ENCODE measurements at places on chromosomes 16 and 17.

- H3K27me3 ChIP-seq = no peaks in the 10 kb centered on the region
- no peak overlapping the region for H3K4me3 ChIP-seq
- H3K4me1 ChIP-seq = no peaks in the 10 kb centered on the region
- H3K27ac ChIP-seq = no peak overlapping the region
Observed at GRCh38 chr16:19914877-19915276, 30.2 kb upstream of the GPRC5B start.

- no peaks in the 10 kb centered on the region for H3K27me3 ChIP-seq
- no peak overlapping the region for H3K4me3 ChIP-seq
- H3K36me3 ChIP-seq = no peaks in the 10 kb centered on the region
- DNase-seq = no peak
Observed at GRCh38 chr17:37052450-37052849, 103.7 kb downstream of the AATF start.

- no peak overlapping the region for H3K27ac ChIP-seq
- no peaks in the 10 kb centered on the region for H3K27me3 ChIP-seq
- H3K4me3 ChIP-seq = no peak overlapping the region
- no peaks in the 10 kb centered on the region for H3K4me1 ChIP-seq
- no peak for DNase-seq
Observed at GRCh38 chr16:13390093-13390985, 488.9 kb downstream of the SHISA9 start.

GRCh38 chr16:30539000-30539964 lies 4.6 kb upstream of the ZNF747 start:
- H3K4me3 ChIP-seq = no peak overlapping the region
- peak overlapping the region; percentile 99 for H3K27ac ChIP-seq
- no peaks in the 10 kb centered on the region for H3K27me3 ChIP-seq
- no peak for DNase-seq
